Panc1 (cell line): ENCODE measurements at places on chromosomes 12 and 14. TPM values are rescaled to one million over a fixed set of nuclear protein-coding genes. Genes with fewer than 3 reads are reported as not detected.

DNA sequence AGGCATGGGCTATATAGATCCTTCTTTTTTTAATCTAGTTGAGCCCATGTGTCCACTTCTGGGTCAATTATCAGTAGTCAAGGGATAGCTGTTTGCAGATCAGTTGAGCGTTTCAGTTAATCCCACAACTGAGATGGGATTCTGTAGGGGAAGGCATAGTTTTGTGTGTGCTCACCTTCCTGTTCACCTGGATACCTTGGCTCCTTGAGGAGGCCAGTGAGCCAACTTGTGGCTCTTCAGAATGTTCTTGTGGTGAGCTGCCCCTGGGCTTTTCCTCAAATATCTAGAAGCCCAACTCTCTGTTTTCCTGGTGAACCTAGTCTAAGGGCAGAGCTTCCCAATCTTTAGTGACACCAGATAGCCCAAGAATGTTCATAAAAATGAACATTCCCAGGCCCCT is 302.9 kb upstream of the TBX3 start:
- H3K4me1 ChIP-seq: no peaks in the 10 kb centered on the region
- no peaks in the 10 kb centered on the region for H3K36me3 ChIP-seq
- no peak overlapping the region for H3K4me3 ChIP-seq
- no peak overlapping the region for H3K27ac ChIP-seq
- no peaks in the 10 kb centered on the region for H3K27me3 ChIP-seq
- DNase-seq: no peak

DNA sequence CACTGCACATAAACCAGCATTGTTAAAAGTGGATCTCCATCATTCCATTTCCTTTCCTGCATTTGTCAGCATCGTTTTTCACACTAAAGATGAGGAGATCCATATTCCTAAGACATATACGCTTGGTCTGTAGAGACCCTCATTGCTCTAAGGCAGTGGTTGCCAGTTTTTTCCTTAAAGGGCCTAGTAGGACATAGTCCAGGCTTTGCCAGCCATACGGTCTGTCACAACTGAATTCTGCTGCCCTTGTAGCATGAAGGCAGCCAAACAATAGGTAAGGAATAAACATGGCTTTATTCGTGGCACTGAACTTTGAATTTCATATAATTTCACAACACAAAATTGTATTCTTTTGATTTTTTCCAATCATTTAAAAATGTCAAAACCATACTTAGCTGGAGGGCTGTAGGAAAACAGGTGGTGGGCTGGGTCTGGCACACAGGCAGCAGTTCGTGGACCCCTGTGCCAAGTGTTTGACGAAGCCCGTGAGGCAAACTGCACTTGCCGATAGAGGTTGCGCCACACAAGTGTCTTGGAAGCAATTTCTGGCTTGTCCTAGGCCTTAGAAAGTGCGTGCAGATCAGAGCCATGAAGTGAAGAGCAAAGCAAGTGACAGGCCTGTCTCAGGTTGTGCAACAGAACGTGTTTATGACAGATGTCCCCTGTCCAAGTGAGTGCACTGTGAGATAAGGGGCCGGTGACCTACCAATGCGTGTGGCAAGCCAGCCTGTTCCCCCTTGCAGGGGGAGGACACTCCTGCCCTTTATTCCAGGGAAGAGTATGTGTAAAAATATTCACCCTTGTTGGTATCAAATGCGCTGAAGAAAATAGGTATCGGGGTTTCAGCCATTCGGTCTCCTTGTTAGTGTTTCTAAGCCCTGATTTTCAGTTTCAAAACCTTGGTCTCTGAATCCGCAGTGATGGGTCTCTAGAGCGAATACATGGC is 916 bp upstream of the CHPT1 start:
- H3K27me3 ChIP-seq: no peaks in the 10 kb centered on the region
- H3K27ac ChIP-seq: peak overlapping the region; percentile 83
- peaks cover 3% of the 10 kb centered on the region; the same call in 1 of the 2 replicates for H3K36me3 ChIP-seq
- peaks cover 27% of the 10 kb centered on the region for H3K4me1 ChIP-seq

Gene GLIPR1L1
- total RNA-seq: not detected

- H3K27me3 ChIP-seq: no peaks in the 10 kb centered on the region
- no peak overlapping the region for H3K4me3 ChIP-seq
- H3K36me3 ChIP-seq: no peaks in the 10 kb centered on the region
- no peak for DNase-seq
Observed at GRCh38 chr14:95452893-95453712, 63.3 kb downstream of the SYNE3 start.

Gene GLT8D2
- 0.54 TPM for total RNA-seq

DNA sequence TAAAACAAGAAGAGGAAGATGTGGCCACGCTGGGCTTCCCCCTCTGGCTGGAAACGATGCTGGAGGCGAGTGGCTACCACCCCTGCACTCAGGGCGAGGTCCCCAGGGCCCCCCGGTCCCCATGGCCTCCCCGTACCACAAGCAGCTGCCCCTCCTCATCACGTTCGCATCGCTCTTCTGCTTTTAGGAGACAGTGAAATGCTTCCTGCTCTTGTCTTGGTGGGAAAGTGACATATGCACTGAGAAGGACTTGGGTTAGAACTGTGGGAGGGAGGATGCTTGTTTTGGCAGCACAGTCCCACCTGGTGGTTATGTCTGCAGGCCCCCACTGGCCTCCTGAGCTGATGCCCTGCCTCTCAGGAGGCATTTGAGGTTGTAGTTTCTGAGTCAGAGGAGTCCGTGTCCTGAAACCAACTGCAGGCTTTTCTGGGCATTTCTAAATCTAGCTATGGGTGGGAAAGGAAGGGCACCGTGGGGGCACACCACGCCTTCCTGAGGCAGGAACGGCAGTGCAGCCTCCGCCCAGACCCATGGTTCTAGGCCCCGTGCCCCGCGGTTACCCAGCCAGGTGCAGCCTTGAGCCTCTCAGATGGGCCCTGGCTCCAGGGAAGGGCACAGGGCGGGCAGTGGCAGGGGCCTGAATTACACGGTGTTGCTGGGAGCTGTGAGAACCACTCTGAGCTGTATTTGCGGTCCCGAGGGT is 139.3 kb downstream of the ADGRD1 start:
- H3K36me3 ChIP-seq: no peaks in the 10 kb centered on the region
- no peak overlapping the region for H3K27ac ChIP-seq
- DNase-seq: no peak
- no peak overlapping the region for H3K4me3 ChIP-seq
- no peaks in the 10 kb centered on the region for H3K4me1 ChIP-seq

GRCh38 chr14:103296007-103296406 is 38.0 kb upstream of the EIF5 start:
- H3K36me3 ChIP-seq: no peaks in the 10 kb centered on the region
- no peak overlapping the region for H3K4me3 ChIP-seq
- no peaks in the 10 kb centered on the region for H3K27me3 ChIP-seq
- H3K27ac ChIP-seq: no peak overlapping the region
- H3K4me1 ChIP-seq: no peaks in the 10 kb centered on the region

Gene EPYC
- total RNA-seq: not detected

DNA sequence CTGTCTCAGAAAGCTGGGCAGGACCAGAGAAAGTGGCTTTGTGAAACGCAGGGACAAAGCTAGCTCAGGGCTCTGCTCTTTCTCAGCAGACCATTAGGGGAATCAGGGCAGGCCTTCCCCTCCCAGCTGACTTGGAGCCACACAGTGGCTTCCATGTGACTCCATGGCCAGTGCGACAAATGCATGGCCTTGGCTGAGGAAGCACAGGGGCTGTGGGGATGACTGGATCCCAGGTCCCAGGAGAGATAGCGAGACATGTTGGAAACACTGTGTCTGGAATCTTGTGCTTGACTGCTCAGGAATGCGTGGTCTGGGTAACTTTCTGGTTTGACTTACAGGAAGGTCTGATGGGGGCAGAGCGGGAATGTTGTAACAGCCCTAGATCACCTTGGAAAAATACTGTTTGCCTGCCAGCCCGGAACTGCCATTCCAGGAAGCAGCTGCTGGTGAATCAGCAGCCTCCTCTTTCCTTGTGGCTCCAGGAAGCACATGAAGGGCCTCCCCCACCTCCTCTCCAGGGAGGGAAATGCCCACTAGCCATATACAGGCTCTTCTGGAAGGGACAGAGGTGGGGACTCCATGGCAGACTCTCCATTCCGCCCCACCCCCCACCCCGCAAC is 133.5 kb upstream of the HIF1A start:
- H3K27ac ChIP-seq: peak overlapping the region; percentile 53
- H3K4me1 ChIP-seq: peaks cover 20% of the 10 kb centered on the region
- H3K36me3 ChIP-seq: no peaks in the 10 kb centered on the region
- H3K27me3 ChIP-seq: no peaks in the 10 kb centered on the region
- H3K4me3 ChIP-seq: no peak overlapping the region
- DNase-seq: no peak

DNA sequence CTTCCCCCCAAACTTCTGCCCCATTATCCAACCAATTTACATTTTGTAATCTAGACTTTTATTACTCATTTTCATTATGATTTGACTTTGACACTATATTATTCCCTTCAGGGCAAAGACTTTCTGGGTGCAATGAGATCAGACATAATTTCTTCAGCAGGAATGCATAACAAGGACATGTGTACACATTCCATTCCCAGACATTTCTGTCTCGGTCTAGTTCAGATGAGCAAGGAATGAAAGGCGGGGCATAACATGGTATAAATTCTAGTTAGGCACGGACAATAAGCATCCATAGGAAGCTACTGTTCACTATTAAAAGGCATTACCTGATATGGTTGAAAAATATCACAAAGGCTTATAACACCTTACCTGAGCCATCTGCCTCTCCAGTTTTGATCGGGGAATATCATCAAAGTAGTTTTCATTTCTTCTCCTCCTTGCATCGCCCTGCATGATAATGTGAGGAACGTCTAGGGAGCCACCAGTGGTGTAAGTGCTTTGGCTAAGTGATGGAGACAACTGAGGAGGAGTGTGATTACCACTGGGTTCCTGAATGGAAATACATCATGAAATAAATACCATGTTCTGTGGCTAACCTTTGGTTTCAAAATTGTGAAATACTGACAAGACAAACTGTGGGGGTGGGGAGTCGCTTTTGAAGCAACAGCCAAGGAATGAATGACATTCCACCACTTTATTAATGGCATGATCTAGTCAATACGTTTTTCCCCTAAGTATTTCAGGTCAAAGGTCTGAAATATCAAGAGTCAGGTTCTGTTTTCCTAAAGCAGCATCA is 183.9 kb downstream of the APAF1 start:
- H3K36me3 ChIP-seq: no peaks in the 10 kb centered on the region
- no peak overlapping the region for H3K27ac ChIP-seq
- DNase-seq: no peak
- H3K27me3 ChIP-seq: peaks cover 2% of the 10 kb centered on the region
- no peak overlapping the region for H3K4me3 ChIP-seq
- H3K4me1 ChIP-seq: no peaks in the 10 kb centered on the region

DNA sequence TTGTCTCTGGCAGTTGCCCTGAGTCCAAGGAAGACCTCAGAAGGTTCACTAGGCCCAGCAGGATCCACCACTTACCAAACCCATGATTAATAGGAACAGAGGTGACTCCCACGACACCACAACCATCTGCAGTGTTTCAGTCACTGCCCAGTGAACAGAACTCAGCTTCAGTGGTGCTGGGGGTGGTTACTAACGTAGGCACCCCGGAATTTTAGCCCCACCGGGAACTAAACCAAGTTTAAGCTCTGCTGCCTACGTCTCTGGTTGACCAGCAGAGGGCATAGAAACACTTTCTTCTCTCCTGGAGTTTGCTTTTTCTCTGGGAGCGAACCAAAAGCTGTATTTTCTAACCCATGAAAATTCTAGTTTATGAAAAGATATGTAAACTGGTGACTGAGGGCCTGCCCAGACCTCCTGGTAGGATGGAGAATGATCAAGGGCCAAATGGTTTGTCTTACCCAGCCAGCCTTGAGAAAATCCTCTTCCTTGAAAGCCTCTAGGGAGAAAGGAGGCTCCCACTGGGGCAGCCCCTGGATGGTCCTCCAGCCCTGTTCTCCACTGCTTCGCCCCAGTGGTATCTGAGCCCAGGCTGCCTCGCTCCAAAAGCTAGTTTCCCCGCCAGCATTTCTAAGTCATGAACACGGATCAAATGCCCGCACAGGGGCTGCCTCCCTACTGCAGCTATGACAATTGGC is 379.8 kb downstream of the DPF3 start:
- H3K27me3 ChIP-seq: peaks cover 12% of the 10 kb centered on the region
- no peaks in the 10 kb centered on the region for H3K4me1 ChIP-seq
- no peak overlapping the region for H3K4me3 ChIP-seq
- no peak overlapping the region for H3K27ac ChIP-seq

DNA sequence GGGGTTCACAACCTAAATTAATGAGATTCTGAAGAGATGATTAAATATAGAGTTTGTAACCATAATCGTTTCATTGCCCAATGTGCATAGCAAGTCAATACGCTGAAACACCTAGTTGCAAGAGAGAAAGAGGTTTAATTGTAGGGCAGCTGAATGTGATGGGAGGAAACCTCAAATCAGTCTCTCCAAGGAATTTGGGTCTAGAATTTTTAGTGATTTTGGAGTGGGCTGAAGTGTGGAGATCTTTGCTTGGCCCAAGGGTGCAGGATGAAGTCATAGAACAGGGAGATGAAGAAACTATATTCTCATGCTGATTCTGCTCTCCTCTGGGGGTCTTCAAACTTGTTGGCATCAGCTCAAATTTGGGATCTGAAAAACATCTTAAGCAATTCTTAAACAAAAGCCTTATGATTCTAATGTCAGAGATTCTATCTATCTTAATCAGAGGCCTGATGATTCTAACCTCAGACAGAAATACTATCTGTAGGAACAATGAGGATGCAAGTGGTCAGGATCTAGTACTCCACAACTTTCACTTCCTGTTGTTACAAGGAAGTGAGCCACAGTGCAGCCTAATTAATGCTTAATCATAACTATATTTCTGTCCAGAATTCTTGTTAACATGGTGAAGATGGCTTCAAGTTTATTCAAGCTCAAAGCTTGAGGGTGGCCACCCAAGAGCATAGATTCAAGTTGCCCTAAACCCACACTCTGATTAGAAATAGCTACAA is 80.2 kb upstream of the FUT8 start:
- no peak overlapping the region for H3K4me3 ChIP-seq
- no peaks in the 10 kb centered on the region for H3K36me3 ChIP-seq
- no peak for DNase-seq
- H3K27me3 ChIP-seq: no peaks in the 10 kb centered on the region
- no peaks in the 10 kb centered on the region for H3K4me1 ChIP-seq
- H3K27ac ChIP-seq: no peak overlapping the region

Gene AMDHD1
- total RNA-seq: 0.54 TPM

DNA sequence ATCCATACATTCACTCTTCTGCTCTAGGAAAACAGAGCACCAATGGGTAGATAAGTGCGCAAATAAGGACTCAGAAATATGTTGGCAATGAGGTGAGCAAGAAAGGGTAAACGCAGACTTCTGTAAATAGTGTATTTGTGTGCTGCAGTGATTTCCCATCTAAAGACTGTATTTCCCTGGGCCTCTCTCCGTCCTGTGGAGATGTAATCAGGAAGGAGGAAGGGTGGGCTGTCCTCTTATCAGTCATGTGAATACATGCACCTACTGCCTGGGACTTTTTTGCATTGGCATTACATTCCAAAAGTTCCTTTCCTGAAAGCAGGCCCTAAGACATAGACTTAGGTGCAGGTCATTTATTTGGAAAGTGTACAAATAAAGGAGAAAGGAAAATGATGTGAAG is 114.5 kb downstream of the OTOGL start:
- H3K27me3 ChIP-seq: no peaks in the 10 kb centered on the region
- no peak for DNase-seq
- no peaks in the 10 kb centered on the region for H3K4me1 ChIP-seq

Gene OTX2
- not detected for total RNA-seq
